ENCODE measurements at places on chromosomes 3 and 15. TPM values are rescaled to one million over a fixed set of nuclear protein-coding genes. Genes with fewer than 3 reads are reported as not detected.

APOD gene
- 0.43 TPM for total RNA-seq

SGO1 gene
- 0.57 TPM for total RNA-seq

CAPN3 gene
- total RNA-seq, result 1.7 TPM

EPHB1 gene
- total RNA-seq, result 0.28 TPM

UROC1 gene
- total RNA-seq, result not detected

FURIN gene
- total RNA-seq, result 30.1 TPM

LRRC34 gene
- total RNA-seq, result 1.4 TPM

XIRP1 gene
- total RNA-seq, result not detected

NANOGP8 gene
- not detected for total RNA-seq

PHLDB2 gene
- 57.5 TPM for total RNA-seq

KLHL40 gene
- total RNA-seq, result not detected

RARRES1 gene
- 166 TPM for total RNA-seq

WDR5B gene
- 4.1 TPM for total RNA-seq
